ENCODE measurements at places on chromosomes 1 and 21. TPM values are rescaled to one million over a fixed set of nuclear protein-coding genes. Genes with fewer than 3 reads are reported as not detected.

DNAJC28 gene
- total RNA-seq = 1.4 TPM

- peak; percentile 98 for DNase-seq
Measured at GRCh38 chr1:212234431-212235395, 50.5 kb upstream of the PPP2R5A start.

DNA sequence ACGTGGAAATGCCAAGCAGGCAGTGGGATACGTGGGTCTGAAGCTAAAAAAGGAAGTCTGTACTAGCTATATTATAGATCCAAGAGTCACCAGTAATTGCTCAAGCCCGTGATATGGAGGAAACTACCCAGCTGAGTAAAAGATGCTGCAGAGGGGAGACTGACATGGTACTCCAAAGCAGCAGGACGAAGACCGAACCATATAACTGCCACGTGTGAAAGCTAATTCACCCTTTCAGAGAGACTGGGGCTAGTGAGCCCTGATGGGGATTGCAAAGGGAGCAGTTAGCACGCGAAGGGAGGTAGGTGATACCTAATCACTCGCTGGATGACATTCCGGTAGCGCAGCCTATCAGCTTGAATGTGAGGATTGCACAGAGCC, 316 bp downstream of the AP4B1 start:
- DNase-seq = no peak

OPRD1 gene
- total RNA-seq = under 0.01 TPM

KANK4 gene
- total RNA-seq = not detected

DNA sequence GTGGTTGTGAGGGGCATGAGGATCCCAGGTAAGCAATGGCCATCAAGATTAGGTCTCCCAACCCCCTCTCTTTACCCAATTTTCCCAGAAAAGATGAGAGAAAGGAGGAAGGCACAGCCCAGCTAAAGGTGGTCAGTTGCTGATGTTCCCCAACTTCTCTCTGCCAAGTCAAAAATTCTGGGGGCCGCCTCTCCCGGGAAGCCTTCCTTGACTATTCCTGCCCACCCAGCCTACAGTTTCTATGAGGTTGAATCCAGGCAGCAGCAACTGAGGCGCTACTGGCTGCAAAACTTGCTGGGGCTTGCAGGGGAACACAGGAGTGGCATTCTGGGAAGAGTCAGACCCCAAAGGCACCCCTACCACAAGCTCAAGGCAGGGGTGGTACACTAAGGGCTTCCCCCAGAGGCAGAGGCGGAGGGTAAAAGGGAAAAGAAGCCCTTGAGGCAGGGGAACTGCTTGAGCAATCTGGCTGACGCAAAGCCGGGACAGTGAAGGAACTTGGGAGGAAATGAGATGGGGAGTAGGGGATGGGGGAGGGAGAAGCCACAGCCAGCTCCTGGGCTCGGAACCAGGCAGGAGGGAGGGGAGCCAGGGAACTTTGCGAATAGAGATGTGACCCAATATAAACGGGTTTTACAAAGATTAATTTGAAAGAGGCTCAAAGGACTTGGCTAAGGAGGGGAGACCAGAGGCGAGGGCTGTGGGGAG, 31.2 kb downstream of the SDC3 start:
- DNase-seq = peak; percentile 87

TEDDM1 gene
- not detected for total RNA-seq

GRCh38 chr1:115676498-115677181, 34.9 kb downstream of the VANGL1 start:
- no peak for DNase-seq

- peak; percentile 13 for DNase-seq
Measured at GRCh38 chr21:16713331-16714117, 799.3 kb upstream of the CXADR start.

NMNAT2 gene
- 0.56 TPM for total RNA-seq

GRCh38 chr1:24898152-24898908, 31.7 kb downstream of the RUNX3 start:
- peak; percentile 12 for DNase-seq

- DNase-seq = peak; percentile 50
Measured at GRCh38 chr1:25786887-25787759, 12.9 kb upstream of the SELENON start.

RAP1GAP gene
- total RNA-seq = under 0.01 TPM

TP73 gene
- not detected for total RNA-seq

DNA sequence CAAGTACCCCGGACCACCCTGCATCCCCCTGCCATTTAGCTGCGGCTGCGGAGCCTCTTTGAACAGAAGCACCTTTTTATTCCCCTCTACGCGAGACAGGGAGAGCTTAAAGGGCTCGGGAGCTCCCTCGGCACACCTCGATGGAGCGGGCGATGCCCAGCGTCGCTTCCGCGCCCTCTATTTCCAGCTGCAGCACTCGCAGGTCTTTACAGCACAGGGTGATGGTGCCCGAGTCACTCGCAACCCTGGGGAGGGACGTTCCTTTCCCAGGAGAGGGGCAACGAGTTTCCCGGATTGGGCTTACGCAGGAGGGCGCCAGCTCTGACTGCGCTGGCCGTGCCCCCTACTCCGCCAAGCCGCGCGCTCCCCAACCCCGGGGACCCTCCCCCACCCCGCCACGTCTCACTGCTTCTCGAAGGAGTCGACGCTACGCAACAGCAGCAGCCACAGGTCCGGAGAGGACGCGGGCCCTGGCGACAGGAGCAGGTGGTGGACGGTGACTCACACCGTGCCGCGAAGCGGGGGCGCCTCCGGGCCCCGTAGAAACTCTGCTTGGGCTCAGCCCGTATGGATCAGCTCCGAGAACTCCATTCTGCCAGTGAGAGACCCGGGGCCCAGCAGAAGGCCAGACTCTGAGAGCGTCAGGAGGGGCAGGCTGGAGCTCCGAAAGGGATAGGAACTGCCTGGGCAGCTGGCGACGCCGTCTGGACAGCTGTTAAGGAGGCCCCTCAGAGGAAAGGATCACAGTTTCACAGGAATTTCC, 5.8 kb upstream of the FAM167B start:
- DNase-seq = peak; percentile 66

DNA sequence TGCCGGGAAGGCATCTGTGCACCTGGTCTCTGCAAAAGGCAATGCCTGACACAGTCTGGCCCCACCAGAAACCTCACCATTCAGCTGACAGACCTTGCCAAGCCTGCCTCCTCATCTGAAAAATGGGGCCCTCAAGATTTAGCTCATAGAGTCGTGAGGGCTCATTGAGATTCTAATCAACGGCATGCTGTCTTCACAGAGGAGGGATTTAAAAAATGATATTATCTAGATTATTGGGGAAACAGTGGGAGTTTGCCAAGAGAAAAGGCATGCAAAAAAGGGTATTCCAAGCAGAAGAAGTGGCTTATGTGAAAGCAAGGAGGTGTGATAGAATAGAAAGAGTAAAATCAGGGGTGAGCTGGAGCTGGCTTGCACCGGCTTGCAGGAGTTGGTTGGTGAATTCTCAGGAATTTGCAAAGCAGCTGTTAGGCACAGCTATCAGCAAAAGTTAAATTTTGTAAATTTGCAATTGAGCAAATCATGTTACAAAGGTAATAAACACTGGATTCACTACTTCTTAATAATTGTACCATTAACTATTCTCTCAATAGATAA, 91.7 kb upstream of the WNT4 start:
- DNase-seq = no peak

DNA sequence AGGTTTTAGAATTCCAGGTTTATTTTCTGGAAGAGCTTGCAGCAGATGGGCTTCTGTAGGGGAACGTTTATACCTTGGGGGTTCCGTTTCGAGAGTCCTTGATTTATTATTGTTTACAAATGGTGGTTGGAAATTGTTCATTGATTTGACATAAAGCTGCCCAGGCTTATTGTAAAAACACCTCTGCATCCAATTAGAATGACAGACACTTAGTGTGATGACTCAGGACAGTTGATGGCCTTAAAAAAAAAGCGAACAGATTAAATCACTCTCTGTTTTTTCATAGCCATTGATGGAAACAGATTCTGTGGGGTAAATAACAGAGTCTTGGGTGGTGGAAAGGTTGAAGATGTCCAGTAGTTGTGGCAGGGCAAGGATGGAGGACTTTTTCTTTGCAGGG, 35.4 kb downstream of the GALNT2 start:
- no peak for DNase-seq

DNA sequence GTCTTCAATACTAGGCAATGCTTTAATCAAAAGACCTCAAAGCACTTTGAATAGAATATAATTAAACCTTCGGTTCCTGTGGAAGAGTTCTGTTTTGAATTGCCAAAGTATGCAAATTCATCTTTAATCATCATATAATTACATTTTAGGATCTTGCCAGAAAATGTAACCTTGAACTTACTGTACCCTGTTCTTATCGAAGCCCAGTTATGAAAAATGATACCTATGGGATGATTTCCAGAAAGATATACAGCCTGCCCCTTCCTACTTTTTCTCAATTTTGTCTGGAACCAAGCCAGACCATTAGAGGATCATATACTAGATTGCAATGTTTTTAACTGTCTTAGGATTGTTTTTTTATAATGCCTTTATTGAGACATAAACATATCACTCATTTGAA, 34.0 kb upstream of the ZNF281 start:
- DNase-seq = no peak

SZT2 gene
- total RNA-seq = 9.7 TPM

DNA sequence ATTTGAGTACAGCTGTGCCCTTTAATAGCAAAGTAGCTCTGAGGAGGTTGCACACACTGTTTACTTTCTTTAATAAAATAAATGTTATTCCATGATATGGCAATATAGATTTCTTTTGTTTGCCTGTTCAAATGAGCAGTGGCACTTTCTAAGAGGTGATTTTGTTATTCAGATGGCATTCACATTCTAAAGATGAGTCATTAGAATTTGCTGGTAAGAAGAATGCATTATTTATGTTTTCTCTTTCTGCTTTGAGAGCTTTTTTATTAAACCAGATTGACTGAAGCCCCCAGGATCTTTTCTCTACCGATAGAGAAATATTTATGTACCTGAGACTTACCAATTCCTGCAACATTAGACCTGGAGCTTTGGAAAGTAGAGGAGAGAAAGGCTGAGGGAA, 11.2 kb upstream of the LEPR start:
- DNase-seq = no peak

DNA sequence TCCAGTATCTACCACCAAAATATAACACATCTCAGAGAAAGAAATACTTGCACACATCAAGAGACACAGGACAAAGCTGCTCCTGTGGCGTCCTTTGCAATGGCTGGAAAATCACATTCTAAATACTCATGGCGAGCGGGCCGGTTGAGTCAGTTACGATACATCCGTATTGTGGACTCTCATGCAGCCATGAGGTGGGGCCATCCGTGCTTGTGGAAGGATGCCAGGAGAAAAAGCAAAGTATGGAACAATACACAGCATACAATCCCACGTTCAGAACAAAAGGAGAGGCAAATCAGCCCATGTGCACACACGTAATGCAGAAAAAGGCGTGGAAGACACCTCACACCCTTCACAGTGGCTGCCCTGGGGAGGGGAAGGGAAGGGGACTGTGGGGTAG, 13.1 kb downstream of the ATP13A2 start:
- DNase-seq = peak; percentile 23

TMOD4 gene
- not detected for total RNA-seq

DNA sequence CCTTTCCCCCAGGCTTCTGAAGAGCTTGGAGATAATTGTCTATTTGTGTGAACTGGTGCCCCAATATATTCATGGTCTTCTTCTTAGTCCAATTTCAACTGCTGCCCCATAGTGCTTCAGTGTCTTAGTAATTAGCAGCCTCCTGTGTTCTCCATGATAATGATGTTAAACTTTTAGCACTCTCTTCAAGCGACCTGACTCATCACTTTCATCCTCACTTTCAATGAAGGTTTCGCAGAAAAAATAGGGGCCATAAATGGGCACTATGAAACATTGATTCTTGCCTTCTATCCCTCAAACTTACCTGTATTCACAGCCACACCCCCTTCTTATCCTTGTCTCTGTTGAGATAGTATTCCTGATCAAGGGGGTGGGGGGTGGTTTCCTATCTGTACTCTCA, 210.6 kb downstream of the DNM3 start:
- no peak for DNase-seq

PRAMEF15 gene
- not detected for total RNA-seq

DNA sequence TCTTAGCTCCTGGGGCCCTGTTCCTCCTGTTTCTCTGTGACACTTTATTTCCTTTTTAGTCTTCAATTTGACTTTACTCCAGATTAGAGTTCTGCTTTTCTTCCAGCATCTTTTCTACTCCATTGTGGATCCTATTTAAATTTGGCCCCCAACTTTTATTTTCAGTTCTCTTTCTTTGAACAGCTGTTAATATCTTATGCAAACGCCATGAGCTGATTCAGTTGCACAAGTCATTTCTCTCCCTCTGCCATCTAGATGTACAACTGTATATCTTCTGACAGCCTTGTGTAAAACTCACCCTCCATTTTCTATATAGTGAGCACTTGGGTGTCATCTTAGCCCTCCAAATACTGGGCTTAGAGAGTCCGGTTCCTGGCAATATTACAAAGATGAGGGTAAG, 42.2 kb downstream of the SPATA17 start:
- no peak for DNase-seq

GRCh38 chr1:66137235-66137634, 344.5 kb downstream of the PDE4B start:
- peak; percentile 6 for DNase-seq

DNA sequence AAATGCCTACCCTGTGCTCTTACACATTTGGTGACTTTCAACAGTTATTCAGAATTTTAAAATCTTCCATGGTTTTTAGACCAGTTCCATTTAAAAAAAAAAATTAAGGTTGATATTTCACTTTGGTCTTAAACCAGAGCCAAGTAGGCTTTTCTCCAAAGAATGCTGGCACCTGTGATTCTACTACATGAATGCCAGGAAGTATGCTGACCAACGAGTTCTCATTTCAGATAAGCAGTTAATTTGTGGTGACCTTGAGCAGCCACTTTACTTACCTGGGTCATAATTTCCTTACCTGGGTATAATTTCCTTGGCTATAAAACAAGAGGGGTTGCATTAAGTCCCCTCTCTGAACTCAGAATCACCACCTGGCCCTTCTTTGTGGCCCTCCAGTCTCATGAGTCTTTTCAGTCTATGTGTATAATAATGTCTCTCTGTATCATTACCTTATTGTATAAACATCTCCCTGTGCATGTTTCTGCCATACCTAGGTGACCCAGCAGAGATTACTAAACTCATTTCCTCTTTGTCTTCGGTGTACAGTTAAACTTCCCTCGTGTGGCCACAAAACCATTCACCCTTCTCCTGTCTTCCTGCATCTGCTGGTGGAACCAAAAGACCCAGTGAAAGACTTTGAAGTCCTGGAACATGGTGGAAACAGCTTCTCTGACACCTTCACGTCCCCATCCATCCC, 139.1 kb upstream of the DPT start:
- no peak for DNase-seq

PRR9 gene
- total RNA-seq = not detected

- DNase-seq = no peak
Measured at GRCh38 chr1:7962014-7962335, 464 bp downstream of the PARK7 start.

Data from IMR-90 (cell line).